T-helper 9 cell (primary cell): ENCODE measurements at places on chromosomes 12 and 14.

- no peak for DNase-seq
These were observed 48.1 kb downstream of the ADCK1 start for GRCh38 chr14:77848031-77848430.

- no peak for DNase-seq
These were observed 4.4 kb upstream of the CTDSP2 start for GRCh38 chr12:57850854-57851430.

- no peak for DNase-seq
These were observed 14.3 kb upstream of the PAPLN start for GRCh38 chr14:73223049-73223448.

GRCh38 chr12:69341328-69341727 lies 6.9 kb upstream of the LYZ start:
- DNase-seq = no peak

DNA sequence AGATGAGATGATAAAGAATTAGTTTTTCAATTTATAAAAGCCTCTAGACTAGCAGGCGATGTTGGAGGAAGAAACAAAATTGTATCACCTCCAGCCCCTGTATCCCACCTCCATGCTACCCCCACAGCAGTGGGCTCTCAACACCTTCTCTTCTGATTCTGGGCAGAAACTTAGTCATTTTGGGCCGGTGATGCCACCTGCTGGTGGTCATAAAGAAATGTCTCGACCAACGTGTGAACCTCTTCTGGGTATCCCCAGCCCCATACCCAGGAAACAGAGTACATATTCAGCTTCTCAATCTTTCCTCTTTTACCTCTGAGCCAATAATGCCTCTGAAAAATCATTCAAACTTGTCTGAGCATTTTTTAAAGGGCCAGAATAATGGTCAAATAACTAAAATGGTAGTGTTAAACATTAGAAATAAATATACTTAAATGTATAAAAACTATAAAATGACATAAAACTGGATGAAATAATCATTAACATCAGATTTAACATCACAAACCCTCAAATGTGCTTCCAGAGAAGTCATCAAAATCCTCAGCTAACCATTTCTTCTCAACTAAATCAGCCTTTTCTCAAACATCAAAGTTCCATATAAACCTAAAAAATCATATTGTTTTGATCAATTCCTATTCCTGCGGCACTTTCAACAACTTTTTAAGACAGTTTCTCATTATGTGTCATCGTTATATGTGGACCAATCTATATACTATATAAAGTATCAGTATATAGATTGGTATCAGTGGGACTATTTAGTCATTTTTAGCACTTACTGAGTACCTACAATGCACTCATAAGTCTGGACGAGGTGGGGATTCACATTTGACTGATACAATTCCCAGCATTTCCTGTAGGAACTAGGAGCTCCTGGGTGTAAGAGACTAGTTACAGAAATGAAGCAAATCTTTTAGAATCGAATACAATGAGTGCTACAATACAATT lies 69.4 kb downstream of the ATXN2 start:
- DNase-seq = peak; percentile 43
